ENCODE measurements at places on chromosomes 3 and 15.

GRCh38 chr3:22117751-22118346 lies 366.8 kb upstream of the ZNF385D start:
- DNase-seq, result no peak

- DNase-seq, result no peak
These were observed 1.0 kb downstream of the C15orf61 start for GRCh38 chr15:67521783-67522568.

DNA sequence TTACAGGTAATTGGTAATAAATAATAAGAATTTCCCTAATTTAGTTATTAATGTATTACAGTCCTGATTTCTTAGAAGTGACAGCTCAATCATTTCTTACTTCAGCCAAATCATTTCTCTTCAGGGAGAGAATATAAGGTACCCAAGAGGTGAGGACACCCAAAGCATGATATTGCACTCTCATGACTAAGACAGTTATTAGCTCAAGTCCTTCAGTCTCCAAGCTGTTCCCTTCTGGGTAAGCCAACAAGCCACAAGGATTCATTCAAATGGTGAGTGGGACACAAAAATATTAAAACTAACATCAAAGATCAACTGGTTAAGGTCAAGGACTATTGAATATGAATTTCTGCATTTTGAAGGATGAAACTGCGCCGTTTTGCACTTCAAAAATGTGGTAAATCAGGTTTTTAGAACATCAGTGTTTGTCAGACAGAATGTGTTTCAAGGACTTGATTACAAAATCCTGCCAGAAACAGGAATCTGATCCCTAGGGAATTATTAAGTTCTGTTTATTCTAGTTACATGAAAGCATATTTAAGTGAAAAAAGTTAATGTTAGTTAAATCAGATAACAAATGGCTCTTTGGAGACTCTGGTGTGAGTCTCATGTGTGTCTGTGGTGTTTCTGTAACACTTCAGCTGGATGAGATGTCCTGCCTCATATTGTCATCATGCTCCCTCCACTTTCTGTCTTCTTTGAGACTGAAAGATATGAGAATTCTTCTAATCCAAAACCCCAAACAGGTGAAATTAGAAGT lies 101.7 kb upstream of the COL8A1 start:
- DNase-seq, result no peak

DNA sequence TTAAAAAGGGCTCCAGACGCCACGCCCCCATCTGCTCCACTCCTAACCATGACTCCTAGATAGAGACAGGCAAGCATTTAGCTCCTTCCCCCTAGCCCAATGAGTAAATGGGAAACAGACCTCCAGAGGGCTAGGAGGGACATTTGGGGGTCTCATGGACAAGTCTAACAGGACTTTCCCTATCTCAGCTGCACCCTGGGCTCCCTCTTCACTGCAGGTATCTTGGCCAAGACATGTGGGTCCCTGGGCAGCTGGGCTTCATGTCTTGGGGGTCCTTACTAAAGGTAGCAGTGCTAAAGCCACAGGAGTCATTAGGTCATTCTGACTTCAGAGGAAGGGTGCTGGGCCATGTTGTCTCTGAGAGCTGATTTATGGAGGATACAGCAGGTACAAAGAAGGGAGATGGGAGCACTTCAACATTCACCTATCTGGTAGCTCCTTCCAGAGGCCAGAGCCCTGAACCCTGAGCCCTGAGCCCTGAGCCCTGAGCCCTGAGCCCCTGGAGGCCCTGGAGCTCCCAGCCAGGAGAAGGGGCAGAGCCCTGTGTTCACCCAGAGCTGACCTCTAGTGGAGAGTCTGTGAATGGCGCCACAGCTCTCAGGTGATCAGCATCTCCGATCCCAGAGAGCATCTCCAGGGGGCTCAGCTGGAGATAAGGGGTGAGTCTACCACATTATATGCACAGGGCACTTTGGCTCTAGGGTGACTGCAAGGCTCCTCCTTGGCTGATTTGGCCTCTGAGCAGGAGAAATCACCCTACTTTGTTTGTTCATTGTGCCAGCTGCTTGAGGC lies 40.1 kb upstream of the EPHB1 start:
- DNase-seq, result no peak

- DNase-seq, result no peak
These were observed at the start of gene SLC24A5 for GRCh38 chr15:48120745-48121144. Gene SLC24A5, plus strand, starts transcription at chr15:48120990. Its CDS starts 55 bp downstream, at chr15:48121045.

DNA sequence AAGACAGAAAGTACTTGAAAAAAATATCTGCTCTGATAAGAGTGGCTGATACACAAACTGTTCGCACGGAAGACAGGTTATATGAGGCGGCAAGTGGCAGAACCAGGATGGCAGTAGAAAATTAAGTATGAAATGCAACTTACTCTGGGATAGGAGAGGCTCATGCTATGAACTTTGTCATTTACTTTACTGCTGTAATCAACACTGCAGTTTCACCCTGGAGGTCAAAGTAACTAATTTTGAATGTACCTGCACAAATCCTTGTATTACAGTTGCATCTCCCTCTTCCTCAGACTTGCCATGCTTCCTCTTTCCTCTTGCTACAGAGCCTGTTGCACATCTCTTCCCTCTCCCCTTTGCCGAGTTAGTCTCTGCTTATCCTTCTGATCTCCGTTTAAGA lies 38.8 kb downstream of the HACL1 start:
- DNase-seq, result no peak

- DNase-seq, result no peak
These were observed 22.0 kb downstream of the RBP1 start for GRCh38 chr3:139517321-139518065.

DNA sequence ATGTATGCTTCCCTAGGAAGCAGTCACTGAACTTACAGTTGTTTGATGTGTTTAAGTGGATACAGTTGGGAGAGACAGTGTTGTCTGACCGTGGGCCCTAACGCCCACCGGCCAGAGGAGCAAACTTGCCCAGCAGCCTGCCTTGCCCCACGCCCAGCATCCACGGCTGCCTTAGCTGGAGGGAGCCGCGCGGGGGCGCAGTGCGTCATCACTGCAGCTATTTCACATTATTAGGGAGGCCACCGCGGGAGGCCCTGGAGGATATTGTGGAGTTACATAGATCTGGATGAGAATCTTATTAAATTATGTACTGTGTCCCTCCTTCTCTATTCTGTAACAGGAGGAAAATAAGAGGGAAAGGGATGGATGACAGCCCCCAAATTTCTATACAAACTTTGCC lies 267.2 kb downstream of the GABRG3 start:
- no peak for DNase-seq

- no peak for DNase-seq
These were observed 25.2 kb downstream of the TMEM43 start for GRCh38 chr3:14150078-14150477.

DNA sequence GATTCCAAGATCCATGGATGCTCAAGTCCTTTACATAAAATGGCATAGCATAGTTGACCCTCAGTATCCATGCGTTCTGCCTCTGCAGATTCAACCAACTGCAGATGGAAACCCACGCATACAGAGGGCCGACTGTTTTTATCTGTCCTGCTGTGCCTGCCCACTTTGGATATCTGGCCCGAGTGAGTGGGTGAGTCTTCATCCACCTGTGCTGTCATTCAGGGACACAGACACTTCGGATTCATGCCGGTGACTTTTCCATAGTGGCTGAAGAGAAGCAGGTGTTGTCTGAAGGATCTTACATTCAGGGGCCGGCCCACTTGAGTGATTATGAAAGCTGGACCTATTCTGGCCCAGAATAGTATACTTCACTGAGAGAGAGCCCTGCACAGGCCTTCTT lies 85.1 kb downstream of the RYR3 start:
- no peak for DNase-seq

DNA sequence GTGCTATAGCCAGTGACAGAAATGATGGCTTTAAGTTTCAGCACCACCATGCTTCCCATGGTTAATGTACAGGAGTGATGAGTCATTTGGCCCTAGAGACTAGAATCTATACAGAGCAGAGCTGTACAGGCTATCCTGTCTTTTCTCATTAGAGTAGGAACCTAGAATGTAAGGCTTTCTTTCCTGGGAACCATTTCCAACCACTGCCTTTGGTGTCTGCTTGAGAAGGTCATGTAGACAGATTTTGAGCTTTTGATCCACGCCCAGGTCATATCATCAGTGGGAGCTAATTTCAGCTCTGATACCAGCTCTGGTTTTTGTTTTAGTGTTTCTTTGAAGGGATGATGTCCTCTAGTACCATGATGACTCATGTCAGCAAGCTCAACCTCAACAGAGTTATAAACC lies 543.1 kb downstream of the NTRK3 start:
- DNase-seq, result no peak

DNA sequence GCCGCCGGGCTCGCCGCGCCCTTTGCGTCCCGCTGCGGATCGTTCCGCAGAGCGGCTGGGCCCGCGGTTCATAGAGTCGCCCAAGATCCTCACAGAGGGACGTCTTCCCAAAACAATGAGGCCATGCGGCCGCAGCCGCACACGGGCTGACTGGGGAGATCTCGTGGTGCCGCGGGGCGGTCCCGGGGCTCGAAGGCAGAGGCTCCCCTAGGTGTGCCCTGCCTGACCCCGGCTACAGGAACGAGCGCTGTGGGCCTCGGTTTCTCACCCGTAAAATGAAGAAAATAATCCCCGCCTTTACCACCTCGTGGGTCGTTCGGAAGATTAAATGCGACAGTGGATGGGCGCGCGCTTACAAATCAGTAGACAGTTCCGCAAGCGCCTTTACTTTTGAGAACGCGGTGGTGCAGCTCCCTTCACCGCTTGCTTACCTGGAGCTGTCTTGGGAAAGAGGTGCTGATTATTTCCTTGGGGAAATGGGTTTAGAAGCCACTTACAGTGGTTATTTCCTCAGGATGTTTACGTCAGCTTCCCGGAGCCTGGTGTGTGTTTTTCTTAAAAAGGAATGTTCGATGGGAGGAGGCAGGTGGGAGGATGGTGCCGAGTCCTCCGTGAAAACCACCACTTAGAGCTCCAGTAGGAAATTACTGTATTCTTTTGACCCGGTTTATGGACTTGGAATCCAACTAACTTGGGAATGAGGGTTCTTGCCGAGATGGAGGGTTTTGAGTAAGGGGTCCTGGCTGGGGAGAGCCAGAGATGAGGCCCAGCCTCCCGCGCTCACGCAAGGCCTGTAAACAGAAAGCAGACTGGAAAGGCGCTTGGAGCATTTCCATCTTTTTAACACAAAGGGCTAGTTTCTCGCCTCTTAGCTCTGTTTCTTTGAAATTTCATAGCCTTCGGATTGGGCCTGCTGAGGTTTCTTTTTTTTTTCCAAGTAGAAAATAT lies 1.9 kb upstream of the MEX3B start:
- no peak for DNase-seq

DNA sequence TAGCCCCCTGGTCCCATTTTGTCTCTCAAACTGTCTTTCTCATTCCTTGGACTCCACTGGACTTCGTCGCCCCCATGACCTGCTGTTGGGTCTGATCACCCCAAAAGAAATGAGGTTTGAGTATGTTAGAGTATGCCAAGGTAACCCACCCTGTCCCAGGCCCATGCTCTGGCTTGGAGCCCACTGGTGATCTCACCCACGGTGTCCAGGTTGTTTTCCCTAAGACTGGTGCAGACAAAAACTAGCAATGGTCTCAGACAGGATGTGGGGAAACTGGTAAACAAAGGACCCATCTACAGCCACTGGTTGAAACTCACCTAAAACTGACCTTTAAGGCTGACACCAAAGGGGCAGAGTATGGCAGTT lies 38.9 kb downstream of the EFCAB12 start:
- DNase-seq, result no peak

GRCh38 chr3:169034401-169034800 lies 629.1 kb downstream of the MECOM start:
- DNase-seq, result no peak

DNA sequence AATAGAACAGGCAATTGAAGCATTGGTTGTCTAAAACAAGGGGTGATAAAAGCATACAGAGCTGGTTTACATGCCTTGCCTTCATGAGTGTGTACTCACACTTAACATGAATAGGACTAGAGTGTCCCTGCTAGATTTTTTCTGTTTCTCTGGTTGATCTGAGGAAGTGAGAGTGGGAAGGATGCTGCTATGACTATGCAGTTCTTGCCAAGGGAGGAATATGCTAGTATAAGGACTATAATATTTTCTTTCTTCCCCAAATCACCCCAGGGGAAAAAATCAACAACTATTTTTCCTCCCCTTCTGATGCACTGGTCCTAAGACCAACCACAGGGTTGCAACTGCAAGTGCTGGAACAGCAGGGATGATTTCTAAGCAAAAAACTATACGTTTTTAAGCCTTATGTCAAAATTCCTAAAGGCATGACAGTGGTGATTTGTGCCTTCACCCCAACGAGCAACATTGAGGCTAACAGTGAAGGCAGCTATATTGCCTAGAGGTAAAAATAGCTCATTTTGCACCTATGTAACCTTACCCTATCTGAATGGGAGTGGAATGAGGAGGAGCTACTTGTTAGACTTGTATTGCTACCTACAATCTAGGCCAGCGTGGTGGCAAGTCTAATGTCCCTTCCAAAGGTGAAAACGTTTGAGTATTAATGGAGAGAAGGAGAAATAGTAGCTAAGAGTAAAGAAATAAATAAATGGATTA lies 33.5 kb upstream of the USP8 start:
- no peak for DNase-seq

DNA sequence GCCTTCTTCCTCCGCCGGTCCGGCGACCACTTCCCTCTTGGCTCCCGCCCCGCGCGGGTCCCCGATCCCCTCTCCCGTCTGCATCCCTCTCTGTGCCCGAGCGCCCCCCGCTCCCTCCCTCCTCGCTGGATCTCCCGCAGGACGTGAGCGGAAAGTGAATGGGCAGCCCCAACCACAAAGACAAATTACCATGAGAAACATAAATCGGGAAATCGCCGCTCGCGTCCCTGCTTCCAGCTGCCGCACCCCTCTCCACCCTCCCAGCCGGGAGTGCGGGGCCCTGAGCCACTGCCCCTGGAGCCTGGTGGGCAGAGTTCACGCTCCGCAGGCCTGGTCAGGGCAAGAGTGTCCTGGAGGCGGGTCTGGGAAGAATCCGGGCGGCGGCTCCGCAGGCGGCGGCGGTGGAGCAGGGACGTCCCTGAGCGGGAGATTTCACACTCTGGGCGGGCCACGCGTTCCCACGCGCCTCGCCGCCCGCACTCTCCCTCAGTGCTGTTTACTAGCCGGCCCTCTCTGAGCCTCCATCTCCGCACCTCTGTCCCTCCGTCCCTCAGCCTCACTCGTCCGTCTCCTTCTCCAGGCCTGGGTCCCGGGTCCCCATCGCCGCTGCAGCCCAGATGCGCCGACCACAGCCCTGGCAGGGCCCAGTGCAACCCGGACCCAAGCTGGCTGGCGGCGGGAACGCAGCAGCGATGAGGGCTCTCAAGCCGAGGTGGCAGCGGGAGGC lies 835 bp downstream of the SEMA5B start:
- no peak for DNase-seq

- DNase-seq, result no peak
These were observed 14.1 kb downstream of the SPPL2A start for GRCh38 chr15:50751394-50751793.

- no peak for DNase-seq
These were observed 20.9 kb downstream of the BBX start for GRCh38 chr3:107543666-107544065.

- DNase-seq, result no peak
These were observed 21.4 kb upstream of the ABHD17C start for GRCh38 chr15:80673561-80674244.

- DNase-seq, result peak; percentile 77
These were observed at the start of gene CHSY1 for GRCh38 chr15:101251830-101252820. Gene CHSY1, minus strand, starts transcription at chr15:101252048. Its CDS starts 592 bp downstream, at chr15:101251456.
